ENCODE measurements at places on chromosomes 13 and 19. TPM values are rescaled to one million over a fixed set of nuclear protein-coding genes. Genes with fewer than 3 reads are reported as not detected.

DNA sequence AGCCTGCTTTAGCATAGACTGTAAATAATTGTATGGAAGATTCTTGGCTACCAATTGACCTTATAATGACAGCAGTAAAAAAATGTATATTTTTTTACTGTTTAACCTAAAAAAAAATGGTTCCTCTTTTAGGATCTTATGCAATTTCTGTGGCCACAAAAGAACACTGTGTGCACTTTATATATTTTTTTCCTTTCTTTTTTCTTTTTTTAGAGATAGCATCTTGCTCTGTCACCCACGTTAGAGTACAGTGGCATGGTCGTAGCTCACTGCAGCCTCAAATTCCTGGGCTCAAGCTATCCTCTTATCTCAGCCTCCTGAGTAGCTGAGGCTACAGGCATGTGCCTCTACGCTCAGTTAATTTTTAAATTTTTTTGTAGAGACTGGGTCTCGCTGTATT is 6.1 kb downstream of the FLT3 start:
- H3K36me3 ChIP-seq, result no peaks in the 10 kb centered on the region
- no peak for DNase-seq
- no peak overlapping the region for H3K4me3 ChIP-seq
- no peaks in the 10 kb centered on the region for H3K4me1 ChIP-seq

GRCh38 chr13:21336609-21337349 is 122.3 kb downstream of the ZDHHC20 start:
- no peaks in the 10 kb centered on the region for H3K36me3 ChIP-seq
- H3K27me3 ChIP-seq, result no peaks in the 10 kb centered on the region
- no peak overlapping the region for H3K27ac ChIP-seq
- H3K4me1 ChIP-seq, result no peaks in the 10 kb centered on the region
- DNase-seq, result no peak
- H3K4me3 ChIP-seq, result no peak overlapping the region

GRCh38 chr19:47093254-47093653 is 20.3 kb downstream of the ZC3H4 start:
- H3K4me3 ChIP-seq, result no peak overlapping the region
- H3K27me3 ChIP-seq, result no peaks in the 10 kb centered on the region
- no peak for DNase-seq
- H3K4me1 ChIP-seq, result peaks cover 10% of the 10 kb centered on the region
- peak overlapping the region; percentile 59 for H3K27ac ChIP-seq

DNA sequence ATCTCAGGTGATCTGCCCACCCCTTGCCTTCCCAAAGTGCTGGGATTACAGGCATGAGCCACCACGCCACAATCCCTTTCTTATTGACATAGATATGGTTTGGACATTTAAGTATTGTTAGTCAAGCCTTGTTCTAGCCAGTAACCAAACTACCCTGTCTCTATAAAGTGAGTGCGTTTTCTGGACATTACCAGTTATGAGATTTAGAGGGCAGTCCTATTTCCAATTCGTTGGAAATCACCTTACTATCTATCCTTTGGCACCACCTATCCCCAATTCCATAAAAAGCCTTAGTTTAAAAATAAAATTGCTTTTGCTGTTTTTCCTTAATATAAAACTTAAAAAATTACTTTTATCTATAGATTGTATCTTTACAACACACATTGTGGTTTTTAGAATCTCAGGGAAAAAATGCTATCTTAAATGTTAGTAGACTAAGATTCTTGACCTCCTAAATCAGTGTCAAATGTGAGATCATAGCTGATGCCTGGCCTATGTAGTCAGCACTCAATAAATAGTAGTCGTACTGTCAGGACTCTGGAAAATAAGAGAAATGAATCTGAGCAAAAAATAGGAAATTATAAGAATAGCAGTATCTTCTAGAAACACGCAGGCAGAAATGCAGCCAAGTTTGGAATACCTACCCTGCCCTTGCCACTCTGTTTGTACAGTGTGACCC is 57.0 kb downstream of the NUFIP1 start:
- no peak overlapping the region for H3K4me3 ChIP-seq
- DNase-seq, result no peak
- H3K36me3 ChIP-seq, result no peaks in the 10 kb centered on the region
- H3K27ac ChIP-seq, result peak overlapping the region; percentile 76

DNA sequence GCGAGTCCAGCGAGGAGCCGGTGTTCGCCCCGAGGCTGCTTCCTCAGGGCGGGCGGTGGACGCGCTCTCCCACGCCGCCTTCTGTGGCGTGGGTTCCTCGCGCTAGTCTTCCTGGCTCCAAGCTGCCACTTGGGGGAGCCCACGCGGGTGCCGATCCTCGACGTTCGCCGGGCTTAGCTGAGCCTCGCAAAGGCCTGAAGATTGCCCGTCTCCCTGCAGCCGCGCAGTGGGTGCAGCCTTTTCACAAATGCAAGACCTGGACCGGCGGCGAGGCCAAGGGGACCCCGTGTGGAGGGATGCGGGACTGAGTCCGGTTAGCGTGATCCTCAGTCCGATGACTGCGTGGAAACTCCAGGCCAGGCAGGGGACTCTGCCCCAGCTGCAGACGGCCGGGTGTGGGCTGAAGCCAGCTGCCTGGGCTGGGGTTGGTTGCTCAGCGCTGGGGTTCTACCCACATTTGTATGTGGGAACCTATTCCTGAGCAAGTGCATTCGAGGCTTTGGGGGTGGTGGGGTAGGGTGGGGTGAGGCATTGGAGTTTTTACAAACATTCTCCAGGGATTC is 16.6 kb upstream of the LRP3 start:
- no peaks in the 10 kb centered on the region for H3K27me3 ChIP-seq
- H3K36me3 ChIP-seq, result no peaks in the 10 kb centered on the region
- H3K27ac ChIP-seq, result peak overlapping the region; percentile 96
- peak; percentile 19 for DNase-seq

DNA sequence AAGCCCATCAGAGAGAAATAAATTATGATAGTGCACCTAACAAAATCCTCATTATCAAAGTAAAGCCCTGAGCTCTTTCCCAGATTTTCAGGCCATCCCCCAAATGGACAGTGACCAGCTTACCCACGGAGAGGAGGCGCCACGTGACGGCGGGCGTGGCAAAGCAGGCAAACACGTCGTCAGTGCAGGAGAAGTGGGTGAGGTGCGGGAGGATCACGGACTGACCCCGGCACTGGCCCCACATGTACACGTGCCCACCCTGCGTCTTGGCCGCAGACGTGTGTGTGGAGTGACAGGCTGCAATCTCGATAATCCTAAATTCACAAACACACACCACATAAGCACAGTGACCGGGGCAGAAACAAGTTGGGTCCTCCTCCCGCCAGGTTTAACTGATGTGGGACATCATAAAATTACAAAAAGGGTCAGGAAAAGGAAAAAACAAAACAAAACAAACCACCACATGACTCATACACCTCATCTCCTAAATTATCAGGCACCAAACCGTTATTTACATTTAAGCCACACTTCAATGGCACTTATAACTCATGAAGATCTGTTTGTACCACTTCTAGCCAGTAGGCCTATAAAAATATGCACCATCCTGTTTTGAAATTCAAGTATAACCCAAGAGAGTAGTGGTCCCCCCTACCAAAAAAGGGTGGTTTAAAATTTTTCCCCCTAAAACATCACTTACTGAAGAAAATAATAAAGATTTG is 30.1 kb downstream of the RCBTB2 start:
- H3K27ac ChIP-seq, result no peak overlapping the region
- H3K27me3 ChIP-seq, result no peaks in the 10 kb centered on the region
- no peaks in the 10 kb centered on the region for H3K36me3 ChIP-seq

DNA sequence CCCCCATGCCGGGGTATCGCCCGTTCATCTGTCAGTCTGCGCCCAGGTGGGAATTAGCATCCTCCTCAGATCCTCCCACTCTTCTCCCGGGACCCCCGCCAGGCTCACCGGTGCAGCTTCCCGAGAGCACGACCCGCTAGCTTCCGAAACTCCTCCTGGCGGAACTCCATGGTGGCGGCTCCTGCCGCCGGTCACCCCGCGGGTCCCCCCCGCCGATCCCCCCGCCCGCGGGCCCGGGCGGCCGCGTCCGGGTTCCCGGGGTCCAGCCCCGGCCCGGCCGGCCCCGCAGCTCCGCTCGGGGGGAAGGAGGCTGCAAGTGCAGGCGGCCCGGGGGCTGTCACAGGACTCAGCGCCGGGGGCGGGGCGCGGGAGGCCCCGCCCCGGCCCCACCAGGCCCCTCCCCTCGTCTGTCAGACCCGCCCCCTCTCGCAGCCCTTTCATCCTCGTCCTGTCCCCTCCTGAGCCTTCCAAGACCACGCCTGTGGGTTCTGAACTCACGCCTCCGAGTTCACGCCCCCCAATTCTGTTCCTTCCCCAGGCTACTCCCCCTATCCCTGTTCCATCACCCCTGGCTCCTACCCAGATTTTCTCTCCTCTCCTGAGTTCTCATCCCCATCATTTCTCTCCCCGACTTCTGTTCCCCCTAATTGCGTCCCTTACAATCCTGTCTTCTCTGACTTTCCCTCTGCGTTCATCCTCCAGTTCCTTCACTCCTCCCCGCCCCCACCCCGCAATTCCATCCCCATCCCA is at the start of gene SLC17A7:
Gene SLC17A7, minus strand, starts transcription at position 318 of the 750 bp plus-strand sequence. Its CDS starts 148 bp downstream, at position 170.
- H3K36me3 ChIP-seq, result no peaks in the 10 kb centered on the region
- no peak for DNase-seq
- no peaks in the 10 kb centered on the region for H3K27me3 ChIP-seq
- peaks cover 8% of the 10 kb centered on the region for H3K4me1 ChIP-seq

DNA sequence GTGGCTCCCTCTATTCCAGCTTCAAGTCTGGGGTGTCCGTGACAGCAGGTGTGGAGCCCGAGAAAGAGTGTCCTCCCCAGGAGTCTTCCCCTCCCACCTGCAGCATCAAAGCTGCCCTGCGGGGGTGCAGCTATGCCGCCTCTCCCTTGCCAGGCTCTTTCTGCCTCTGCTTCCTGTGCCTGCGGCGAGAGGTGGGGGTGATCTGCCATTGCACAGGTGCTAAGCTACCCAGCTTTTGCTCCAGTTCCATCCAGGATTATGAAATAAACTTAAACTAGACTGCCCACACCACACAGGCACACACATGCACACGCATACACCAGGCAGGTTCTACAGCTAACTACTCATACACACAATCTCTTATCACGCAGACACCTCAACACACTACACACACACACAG is 104.7 kb upstream of the CLDN10 start:
- no peaks in the 10 kb centered on the region for H3K36me3 ChIP-seq
- no peaks in the 10 kb centered on the region for H3K27me3 ChIP-seq
- no peak for DNase-seq
- no peak overlapping the region for H3K27ac ChIP-seq
- no peaks in the 10 kb centered on the region for H3K4me1 ChIP-seq

GRCh38 chr13:110089815-110090214 is 217.1 kb downstream of the COL4A1 start:
- no peak for DNase-seq
- no peaks in the 10 kb centered on the region for H3K36me3 ChIP-seq
- H3K27ac ChIP-seq, result no peak overlapping the region
- H3K27me3 ChIP-seq, result no peaks in the 10 kb centered on the region
- no peak overlapping the region for H3K4me3 ChIP-seq

GRCh38 chr13:113203507-113204377 is 4.7 kb downstream of the PCID2 start:
- H3K27me3 ChIP-seq, result no peaks in the 10 kb centered on the region
- DNase-seq, result no peak
- no peak overlapping the region for H3K4me3 ChIP-seq
- H3K36me3 ChIP-seq, result peaks cover 16% of the 10 kb centered on the region

DNA sequence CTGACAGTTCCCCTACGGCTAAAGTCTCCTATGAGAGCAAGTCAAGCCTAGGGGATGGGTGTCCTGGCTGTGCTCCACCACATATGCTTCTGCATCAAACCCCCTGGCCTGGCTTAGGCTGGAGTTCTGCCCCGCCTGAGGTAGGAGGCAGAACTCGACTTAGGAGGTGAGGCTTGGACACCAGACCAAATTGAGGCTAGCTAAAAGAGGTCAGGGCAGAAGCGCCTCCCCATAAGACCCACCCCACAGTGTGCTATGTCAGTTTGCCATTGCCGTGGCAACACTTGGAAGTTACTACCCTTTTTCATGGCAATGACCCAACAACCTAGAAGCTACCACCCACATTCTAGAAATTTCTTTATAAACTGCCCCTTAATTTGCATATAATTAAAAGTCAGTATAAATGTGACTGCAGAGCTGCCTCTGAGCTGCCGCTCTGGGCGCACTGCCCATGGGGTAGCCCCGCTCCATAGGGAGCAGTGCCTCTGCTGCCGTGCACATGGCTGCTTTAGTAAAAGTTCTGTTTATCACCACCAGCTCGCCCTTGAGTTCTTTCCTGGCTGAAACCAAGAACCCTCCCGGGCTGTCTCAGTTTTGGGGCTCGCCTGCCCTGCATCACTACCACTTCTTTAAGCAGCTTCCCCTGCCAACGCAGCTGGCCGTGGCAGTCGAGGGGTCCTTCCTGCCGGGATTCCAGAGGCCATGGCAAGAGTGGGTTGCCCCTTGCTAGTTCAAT is 20.2 kb downstream of the AP1M1 start:
- H3K27ac ChIP-seq, result no peak overlapping the region
- no peaks in the 10 kb centered on the region for H3K27me3 ChIP-seq
- H3K4me3 ChIP-seq, result no peak overlapping the region
- H3K4me1 ChIP-seq, result no peaks in the 10 kb centered on the region
- H3K36me3 ChIP-seq, result peaks cover 58% of the 10 kb centered on the region

The SLITRK5 gene
- 0.56 TPM for total RNA-seq

The KIRREL2 gene
- total RNA-seq, result not detected

The CD22 gene
- 1.4 TPM for total RNA-seq

The ZNF709 gene
- 3.5 TPM for total RNA-seq

The LSM4 gene
- 74.8 TPM for total RNA-seq

The ISYNA1 gene
- 60.9 TPM for total RNA-seq

The LRRC25 gene
- 18.7 TPM for total RNA-seq

The CGB1 gene
- total RNA-seq, result not detected

The TEAD2 gene
- total RNA-seq, result 26.4 TPM
